ENCODE measurements at places on chromosomes 12 and 14.

DNA sequence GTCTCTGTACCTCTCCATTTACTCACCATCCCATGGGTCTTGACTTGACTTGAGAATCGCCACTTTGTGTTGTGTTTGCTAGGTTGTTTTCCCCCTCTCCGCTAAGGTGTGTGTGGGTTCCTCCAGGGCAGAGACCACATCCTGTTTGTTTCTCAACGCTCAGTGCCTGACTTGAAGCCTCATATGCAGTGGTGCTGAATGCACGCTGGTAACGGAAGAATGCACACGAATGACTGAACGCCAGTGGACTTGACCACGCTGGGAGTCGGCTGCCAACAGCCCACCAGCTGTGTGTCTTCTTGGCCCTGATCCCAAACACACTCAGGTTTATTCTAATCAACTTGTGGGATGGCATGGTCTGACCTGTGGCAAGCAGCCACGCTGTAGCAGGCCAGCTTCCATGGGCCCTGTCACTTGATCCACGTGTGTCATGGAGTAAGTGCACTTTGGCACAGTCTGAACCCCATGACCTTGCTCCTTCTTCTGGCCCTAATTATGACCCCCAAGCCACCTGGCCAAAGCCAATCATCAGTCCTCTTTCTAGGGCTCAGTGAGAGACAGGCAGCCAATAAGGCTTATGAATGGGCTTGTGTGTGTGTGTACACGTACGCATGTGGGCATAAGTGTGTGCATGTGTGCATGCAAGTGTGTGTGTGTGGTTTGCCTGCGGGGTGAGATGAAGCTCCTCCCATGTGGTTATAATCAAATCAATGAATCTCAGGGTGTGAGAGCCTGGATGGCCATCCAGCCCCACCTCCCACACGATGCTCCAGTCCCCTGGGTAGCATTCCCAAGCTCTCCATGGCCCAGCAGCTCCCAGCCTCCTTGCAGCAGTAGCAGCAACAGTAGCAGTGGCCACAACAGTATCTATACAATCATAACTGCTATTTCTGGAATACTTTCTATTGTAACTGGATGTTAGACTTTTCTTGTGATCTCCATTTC, 6.4 kb upstream of the TC2N start:
- peak; percentile 67 for DNase-seq

- DNase-seq = peak; percentile 29
Observed at GRCh38 chr14:50040401-50040775, 76.0 kb downstream of the VCPKMT start.

GRCh38 chr12:25320123-25321006, 69.6 kb upstream of the KRAS start:
- no peak for DNase-seq

GRCh38 chr12:8519171-8519570, 5.9 kb downstream of the CLEC4D start:
- DNase-seq = no peak

DNA sequence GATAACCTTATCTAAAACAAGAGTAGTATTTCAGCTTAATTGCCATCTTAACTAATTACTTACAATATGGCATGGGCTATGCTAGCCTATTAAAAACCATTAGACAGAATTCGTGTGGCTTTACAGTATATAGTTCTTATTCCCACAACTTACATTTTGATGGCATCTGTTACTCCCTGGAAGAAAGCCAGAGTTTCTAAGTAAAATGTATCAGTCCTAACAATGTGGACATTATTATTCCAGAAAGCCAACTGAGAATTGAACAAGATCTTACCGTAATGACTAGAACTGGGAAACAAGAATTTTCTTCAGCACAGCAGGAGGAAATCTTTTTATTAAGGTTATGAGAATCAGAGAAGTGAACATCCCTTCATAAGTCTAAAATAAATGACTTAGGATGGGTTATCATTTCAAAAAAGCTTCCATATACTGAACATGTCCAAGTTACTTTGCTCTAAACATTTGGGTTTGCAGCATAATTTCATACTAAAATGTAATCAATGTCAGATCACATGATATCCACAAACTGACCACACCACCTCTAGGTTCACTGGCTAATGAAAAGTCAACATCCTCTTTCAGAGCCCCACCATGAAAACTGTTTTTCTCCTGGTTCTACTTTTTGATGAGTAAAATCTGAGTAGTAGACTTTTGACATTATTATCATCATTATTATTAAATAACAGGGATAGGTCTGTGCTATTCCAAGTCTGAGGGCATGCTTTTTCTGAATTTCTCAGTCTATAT, 179.7 kb downstream of the SSPN start:
- no peak for DNase-seq

DNA sequence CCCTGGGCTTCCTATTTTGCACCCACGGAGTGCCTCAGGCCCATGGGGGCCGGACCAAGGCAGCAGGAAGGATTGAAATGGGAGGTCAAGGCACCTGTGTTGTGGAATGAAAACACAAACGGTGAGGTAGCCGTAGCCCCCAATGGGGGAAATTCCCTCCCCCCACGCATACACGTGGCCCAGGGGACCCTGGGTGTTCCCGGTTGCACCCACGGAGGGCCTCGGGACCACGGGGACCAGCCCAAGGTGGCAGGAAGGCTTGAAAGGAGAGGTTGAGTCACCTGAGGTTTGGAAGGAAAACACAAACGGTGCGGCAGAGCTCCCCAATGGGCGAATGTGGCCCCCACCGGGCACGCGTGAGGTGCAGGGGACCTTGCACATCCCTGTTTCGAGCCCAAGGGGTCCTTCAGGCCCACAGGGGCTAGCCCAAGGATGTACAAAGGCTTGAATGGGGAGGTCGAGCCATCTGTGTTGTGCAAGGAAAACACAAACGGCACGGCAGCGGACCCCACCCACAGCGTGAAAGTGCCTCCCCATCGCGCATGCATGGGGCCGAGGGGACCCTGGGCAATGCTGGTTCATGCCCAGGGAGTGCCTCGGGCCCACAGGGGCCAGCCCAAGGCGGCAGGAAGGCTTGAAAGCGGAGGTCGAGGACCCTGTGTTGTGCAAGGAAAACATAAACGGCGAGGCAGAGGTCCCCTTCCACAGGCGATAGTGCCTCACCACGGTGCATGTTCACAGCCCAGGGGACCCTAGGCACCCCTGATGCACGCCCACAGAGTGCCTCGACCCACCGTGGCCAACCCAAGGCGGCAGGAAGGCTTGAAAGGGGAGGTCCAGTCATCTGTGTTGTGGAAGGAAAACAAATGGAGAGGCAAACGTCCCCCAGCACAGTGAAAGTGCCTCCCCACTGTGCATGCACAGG, 376.7 kb downstream of the ALG10 start:
- no peak for DNase-seq

GRCh38 chr12:132606927-132607326, 3.5 kb downstream of the LRCOL1 start:
- DNase-seq = no peak

Data from activated CD4-positive, alpha-beta T cell treated with anti-CD3 and anti-CD28 coated beads, Interleukin-2, amount 50 U/mL, for 1 hour (primary cell).